Fibroblast of skin of right biceps (primary cell): ENCODE measurements at places on chromosomes 6 and 20.

DNA sequence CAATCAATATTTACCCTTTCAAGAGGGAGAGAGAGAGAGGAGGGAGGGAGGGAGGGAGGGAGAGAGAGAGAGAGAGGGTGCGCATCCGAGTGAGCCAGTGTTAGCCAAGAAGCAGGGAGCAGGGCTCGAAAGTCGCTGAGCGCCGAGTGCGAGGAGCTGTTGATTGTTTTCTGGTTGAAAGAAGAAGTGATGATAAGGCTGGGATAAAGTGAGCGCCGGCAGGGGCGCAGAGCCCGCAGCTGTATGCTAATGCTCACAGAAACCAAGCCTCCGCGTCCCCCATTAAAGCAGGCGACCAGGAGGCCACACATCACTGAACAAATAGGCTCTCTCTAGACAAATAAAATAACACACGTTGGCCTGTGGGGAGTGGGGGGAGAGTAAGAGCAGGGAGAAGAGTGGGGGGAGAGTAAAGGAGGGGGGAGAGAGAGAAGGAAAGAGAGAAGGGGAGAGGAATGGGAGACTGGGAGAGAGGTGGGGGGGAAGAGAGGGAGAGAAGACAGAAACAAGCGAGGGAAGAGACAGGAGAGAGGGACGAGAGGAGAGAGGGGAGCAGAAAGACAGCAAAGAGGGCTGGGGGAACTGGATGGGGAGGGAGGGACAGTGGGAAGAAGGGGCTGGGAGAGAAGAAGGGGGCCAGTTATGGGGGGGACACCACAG, 5.0 kb upstream of the INSM1 start:
- DNase-seq, result no peak

DNA sequence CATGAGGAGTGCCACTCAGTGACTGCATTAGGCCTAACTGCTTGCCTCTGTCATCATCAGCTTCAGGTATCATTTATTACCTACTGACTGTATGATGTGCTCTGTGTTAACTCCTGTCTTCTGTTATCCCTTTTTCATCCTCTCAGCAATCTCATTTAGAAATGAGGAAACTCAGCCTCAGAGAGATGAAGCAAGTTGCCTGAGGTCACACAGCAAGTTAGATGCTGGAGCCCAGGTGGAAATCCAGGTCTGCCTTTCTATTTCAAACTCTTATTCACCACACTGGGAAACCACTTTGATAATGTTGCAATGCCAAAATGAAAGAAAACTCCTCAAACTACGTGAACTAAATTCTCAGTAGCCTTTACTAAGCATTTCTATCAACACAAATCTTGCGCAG, 1.3 kb downstream of the FERMT1 start:
- no peak for DNase-seq

DNA sequence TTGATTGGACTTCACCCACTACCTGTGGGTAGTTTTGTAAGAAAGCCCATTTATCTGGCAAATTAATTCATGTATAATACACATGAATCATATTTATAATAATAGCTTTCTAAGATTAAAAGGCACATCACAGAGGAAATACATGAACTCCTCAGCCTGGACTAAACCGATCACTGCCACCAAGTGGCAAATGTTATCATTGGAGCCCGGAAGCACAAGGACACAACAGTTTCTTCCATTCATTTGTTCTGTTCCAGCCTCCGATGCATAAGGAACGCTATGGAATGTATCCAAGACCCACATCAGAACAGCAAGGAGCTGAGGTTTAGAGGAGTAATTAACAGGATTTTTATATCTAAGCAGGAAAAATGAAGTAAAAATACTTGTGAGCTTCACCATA, 13.9 kb upstream of the IPCEF1 start:
- DNase-seq, result peak; percentile 62

GRCh38 chr20:32368925-32369324, 10.8 kb downstream of the ASXL1 start:
- DNase-seq, result peak; percentile 51

- peak; percentile 85 for DNase-seq
Measured at GRCh38 chr6:72580281-72580940, 41.5 kb upstream of the KCNQ5 start.

DNA sequence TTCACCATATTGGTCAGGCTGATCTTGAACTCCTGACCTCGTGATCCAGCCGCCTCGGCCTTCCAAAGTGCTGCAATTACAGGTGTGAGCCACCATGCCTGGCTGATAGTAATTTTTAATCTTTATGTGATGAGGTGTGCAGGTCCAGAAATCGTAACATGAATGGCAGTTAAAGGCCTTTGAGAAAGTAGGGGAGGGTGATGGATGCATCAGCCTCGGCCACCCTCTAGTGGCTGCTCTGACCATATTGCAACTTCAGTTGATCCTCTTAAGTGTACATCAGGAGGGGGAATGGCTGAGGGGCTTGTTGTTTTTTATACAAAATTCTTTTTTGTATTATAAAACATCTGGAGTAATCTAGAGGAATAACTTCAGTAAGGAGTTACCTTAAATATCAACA, 193.0 kb downstream of the ZFAND3 start:
- peak; percentile 58 for DNase-seq

DNA sequence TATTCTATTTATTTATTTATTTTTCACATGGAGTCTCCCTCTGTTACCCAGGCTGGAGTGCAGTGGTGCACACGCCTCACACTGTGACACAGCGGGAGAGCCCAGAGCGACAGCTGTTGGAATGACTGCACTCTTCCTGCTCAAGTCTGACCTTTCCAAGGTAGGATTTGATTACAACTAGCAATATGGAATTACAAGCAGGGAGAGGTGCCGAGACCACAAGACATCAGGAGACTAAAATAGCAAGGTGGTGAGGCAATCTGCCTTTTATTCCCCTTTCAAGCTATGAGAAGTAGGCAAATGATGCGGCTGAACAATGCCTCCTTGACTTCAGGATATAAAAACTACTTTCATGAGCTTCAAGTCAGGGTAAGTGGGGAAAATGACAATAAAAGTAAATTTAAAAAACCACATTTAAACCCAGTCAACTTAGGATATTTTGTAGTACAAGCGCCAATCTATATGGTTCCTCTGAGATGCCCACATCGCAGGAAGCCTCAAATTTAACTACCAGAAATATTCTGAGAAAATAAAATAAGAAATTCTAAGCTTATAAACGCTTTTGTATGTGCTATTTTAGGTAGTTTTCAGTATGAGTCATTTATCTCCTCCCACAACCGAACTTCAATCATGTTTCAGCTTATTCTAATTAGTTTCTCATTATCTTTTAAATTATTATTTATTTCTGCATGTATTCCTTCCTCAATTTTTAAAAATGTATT, 146.9 kb upstream of the SGK1 start:
- peak; percentile 81 for DNase-seq

GRCh38 chr20:50054626-50055511, 58.1 kb downstream of the UBE2V1 start:
- DNase-seq, result peak; percentile 71

GRCh38 chr20:36336954-36337704, 31.0 kb downstream of the DLGAP4 start:
- no peak for DNase-seq

DNA sequence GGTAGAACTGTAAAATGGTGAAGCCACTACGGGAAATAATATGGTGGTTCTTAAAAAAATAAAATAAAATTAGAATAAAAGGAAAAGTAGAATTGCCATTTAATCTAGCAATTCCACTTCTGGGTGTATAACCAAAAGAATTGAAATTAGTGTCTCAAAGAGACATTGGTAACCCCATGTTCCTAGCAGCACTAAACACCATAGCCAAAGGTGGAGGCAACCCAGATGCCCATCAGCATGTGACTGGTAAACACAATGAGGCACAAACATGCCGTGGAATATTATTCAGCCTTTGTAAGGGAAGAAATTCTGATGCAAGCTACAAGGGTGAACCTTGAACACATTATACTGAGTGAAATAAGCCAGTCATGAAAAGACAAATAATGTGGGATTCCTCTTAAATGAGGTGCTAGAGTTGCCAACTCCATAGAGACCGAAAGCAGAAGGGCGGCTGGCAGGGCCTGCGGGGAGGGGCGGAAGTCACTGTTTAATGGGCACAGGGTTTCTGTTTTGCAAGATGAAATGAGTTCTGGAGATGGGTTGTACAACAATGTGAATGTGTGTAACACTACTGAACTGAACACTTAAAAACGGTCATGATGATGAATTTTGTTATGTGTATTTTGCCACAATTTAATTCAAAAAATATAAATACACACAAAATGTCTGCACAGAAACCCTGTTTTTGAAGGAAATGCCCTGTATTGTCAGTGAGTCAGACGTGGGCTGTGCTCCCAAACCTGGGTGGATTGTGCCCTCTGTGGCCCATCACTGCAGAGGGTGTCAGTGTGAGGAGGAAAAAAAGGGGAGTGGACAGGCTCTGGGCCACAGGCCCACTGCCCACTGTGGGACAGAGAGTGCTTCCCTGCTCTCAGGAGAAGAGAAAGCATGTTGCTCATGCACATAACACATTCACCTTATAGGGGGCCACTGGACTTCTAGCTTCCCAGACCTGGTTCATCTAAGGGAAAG, 49.6 kb upstream of the CD93 start:
- DNase-seq, result no peak

DNA sequence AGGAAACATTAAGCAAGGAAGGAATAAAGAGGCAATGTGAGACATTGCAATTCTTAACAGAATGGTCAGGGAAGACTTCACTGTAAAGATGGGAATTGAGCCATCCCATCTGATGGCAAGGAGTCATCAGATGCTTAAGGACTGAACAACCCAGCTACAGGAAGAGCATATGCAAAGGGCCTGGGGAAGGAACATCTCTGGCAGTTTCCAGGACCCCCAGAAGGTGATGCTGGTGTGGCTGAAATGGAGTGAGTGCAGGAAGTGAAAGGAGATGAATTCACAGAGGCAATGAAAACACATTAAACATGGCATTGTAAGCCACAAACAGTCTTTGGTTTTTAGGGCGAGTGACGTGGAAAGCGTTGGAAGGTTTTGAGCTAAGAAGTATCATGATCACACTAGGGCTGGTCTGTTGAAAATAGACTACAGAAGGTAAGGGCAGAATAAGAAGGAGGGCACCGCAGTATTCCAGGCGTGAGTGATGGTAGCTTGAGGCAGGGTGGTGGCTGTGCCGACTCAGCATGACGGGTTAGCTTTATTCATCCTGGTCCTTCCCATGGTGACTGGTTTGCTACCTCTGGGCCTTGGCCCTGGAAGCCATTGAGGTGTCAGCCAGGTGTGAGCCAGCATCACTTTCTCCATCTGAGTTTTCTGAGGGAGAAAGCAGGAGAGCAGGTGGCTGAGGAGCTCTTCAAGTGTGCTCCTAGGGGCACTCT, 6.8 kb downstream of the BTN2A1 start:
- DNase-seq, result no peak

GRCh38 chr6:55014321-55015088, 159.8 kb upstream of the HCRTR2 start:
- DNase-seq, result peak; percentile 10

DNA sequence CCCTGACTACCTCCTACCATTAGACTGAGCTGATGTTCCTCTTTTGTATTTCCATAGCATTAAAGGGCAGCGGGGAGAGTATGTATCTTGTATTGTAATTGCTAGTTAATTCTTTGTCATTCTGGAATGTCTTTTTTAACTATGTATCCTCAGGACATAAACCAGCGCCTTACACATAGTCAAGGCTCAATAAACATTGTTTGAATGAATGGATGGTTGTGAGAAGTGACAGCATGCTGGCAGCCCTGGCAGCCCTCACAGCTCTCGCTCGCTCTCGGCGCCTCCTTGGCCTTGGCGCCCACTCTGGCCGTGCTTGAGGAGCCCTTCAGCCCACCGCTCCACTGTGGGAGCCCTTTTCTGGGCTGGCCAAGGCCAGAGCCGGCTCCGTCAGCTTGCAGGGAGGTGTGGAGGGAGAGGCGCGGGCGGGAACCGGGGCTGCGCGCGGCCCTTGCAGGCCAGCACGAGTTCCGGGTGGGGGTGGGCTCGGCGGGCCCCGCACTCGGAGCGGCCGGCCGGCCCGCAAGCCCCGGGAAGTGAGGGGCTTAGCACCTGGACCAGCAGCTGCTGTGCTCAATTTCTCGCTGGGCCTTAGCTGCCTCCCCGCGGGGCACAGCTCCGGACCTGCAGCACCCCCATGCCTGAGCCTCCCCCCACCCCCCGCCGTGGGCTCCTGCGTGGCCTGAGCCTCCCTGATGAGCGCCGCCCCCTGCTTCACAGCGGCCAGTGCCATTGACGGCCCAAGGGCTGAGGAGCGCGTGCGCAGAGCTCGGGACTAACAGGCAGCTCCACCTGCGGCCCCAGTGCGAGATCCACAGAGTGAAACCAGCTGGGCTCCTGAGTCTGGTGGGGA, 93.1 kb downstream of the RNF182 start:
- no peak for DNase-seq

- DNase-seq, result no peak
Measured at GRCh38 chr6:135600086-135600702, 102.7 kb upstream of the AHI1 start.

DNA sequence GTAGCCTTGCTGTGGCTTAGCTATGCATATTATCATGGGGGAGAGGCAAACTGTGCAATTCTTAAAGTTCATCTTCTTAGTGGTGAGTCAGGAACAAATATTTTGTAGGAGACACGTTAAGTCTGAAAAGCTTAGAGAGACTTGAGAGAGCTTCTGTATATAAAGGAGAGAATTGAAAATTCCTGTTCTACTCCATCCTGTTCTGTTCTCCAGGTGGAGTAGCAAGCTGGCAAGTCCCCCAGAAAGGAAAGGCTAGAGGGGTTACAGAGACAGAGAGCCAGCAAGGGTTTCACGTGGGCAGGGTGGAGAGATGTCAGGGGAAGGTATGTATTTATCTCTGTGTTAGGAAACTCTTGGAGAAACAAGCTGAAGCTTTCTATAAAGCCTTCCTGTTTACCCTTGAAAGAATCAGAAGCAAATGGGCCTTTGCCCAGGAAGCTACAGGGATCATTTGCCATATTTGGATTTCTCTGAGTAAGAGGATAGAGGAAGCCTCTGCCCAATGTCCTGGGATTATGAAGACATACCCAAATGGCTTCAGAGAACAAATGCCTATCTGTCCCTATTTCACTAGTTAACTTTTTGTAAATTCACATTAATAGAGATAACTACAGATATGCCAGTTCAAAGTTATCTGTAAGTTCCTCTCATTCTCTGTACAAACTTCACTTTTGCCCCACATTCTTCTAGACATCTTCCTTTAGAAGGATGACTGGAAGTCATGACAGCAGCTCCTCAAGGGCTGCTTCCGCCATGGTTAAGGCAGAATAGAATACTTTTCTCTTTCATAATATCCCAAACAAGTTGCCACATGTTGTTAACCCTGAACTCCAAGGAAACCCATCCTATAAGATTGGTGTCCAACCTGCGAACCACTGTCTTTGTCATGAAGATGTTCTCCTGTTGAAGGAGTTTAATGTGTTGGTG, 126.7 kb upstream of the NEDD9 start:
- no peak for DNase-seq

GRCh38 chr20:14963262-14963663, 625.9 kb upstream of the FLRT3 start:
- DNase-seq, result peak; percentile 73

- DNase-seq, result no peak
Measured at GRCh38 chr20:63006540-63007359, at the start of gene BHLHE23. BHLHE23 (minus strand) TSS chr20:63006964; CDS start chr20:63006774, 190 bp downstream.
